ENCODE measurements at places on chromosomes 3 and 15.
A peak's percentile ranks its signal among the peaks of the same experiment; 100 is the strongest.

- DNase-seq, result no peak
Observed at GRCh38 chr15:45677797-45678196, 43.0 kb downstream of the SQOR start.

DNA sequence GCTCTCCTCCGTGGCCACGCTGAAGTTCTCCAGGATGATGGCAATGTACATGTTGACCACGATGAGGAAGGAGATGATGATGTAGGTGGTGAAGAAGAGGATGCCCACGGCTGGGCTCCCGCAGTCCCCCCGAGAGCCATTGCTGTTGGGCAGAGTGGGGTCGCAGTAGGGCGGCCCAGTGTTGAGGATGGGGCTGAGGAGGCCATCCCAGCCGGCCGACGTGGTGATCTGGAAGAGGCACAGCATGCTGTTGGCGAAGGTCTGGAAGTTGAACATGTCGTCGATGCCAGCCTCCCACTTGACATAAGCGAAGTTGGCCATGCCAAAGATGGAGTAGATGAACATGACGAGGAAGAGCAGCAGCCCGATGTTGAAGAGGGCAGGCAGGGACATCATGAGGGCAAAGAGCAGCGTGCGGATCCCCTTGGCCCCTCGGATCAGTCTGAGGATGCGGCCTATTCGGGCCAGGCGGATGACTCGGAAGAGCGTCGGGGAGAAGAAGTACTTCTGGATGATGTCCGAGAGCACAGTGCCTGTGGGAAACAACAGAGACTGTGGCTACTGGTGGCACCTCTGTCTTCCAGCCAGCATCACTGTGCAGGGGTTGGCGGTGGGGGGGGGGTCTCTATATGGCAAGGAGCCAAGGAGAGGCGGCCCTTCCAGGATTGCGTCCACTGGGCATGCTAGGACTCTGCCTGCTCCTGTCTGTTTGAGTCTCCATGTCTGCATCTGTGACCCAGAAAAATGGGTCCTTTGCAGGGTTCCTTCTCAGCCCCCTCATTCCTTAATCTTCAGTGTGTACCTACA lies 55.1 kb downstream of the EXOG start:
- no peak for DNase-seq

DNA sequence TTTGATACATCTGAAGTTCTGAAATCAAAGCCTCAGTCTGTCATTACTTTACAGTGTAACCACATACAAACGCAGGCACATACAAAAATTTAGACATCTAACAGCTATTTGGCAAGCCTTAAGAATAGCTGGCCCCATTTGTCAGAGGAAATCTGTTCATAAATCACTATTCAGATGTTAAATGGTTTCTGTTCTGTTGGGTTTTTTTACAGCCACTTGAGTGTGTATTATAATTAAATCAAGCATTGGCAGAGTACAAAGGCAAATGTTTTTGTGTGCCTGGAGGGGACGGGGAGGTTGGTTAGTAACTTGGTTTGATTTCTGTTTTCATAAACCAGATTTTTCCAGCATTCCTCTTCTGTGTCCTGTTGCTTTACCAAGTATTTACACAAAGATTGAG lies 24.1 kb downstream of the PIGB start:
- DNase-seq, result peak; percentile 30

GRCh38 chr3:18357747-18358146 lies 67.4 kb downstream of the SATB1 start:
- DNase-seq, result no peak

GRCh38 chr15:90873998-90874605 lies 5.7 kb downstream of the FURIN start:
- DNase-seq, result no peak

GRCh38 chr15:51647128-51647562 lies 24.6 kb upstream of the DMXL2 start:
- DNase-seq, result peak; percentile 91

GRCh38 chr3:169615833-169616232 lies 47.7 kb downstream of the MECOM start:
- no peak for DNase-seq

GRCh38 chr3:138946663-138947494 lies at the start of the genes FOXL2 and FOXL2NB:
Gene FOXL2 (minus strand): TSS chr3:138947137. CDS start chr3:138946722, 415 bp downstream.
Gene FOXL2NB (plus strand): TSS chr3:138947217. CDS start chr3:138947365, 148 bp downstream.
- no peak for DNase-seq

DNA sequence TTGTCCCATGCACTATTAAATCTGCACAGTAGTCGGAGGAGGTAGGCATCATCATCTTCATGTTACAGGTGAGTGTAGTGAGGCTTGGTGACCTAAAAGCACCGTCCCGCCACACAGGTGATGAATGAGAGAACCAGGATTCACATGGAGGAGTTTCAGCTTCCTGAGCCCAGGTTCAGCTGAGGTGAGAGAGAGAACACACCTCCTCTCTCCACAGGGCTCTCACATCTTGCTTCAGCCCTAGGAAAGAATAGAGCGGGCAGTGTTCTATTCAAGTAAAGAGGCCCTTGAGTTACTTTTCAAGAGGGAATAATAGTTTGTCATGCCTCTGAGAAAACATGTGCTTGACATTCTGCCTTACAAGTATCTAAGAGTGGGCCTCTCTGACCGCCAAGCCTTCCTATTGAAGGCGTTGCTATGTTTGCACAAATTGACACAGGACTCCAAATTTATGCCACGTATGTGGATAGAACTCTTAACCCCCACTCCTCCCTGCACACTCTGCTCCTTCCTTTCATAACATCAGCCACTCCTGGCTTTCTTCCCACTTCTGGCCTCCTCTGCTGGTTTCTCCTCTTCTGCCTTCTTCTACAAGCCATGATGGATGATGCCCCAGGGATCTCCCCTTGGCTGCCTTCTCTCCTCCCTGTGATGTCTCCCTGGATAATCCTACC lies 138.3 kb upstream of the ABHD17C start:
- no peak for DNase-seq

GRCh38 chr3:63779227-63779626 lies 39.9 kb upstream of the C3orf49 start:
- DNase-seq, result no peak

DNA sequence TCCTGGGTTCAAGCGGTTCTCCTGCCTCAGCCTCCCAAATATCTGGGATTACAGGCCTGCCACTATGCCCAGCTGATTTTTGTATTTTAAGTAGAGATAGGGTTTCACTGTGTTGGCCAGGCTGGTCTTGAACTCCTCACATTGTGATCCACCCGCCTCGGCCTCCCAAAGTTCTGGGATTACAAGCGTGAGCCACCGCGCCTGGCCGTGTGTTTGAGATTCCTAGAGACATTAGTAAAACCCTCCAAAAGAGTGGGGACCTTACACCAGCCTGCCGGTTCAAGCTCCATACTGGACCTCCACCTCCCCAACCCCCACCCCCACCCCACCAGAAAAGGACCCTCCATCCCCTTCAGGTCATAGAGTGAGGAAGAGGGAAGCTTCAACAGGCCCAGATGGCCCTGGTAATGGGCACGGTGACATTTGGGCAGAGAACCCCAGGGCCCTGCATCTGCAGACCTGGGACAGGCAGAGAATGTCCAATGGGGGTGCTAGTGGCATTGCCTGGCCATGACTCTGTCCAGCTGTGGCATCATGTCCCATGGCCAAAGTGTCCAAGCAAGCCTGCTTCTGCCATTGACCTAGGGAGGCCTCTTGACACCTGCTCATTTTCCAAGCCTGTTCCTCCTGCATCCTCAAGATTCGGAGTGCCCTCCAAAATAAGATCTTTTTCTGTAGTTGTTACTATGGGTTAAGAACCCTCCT lies 108.9 kb upstream of the KLF13 start:
- no peak for DNase-seq

DNA sequence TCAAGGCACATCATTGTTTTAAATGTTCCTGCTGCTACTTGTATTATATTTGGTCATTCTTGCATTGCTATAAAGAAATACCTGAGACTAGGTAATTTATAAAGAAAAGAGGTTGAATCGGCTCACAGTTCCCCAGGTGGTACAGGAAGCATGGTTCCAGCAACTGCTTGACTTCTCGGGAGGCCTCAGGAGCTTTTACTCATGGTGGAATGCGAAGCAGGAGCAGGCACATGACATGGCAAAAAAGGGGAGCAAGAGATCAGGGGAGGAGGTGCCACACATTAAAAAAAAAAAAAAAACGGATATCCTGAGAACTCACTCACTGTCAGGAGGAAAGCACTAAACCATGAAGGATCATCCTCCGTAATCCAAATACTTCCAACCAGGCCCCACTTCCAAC lies 286.9 kb upstream of the PLSCR5 start:
- DNase-seq, result no peak

Data from NCI-H1694 treated with DMSO at 0.1 percent for 48 hours (cell line).